NCI-H446 treated with DMSO at 0.1 percent for 48 hours (cell line): ENCODE measurements at places on chromosomes 6 and 20.

GRCh38 chr6:133083248-133083967 is 157.7 kb upstream of the EYA4 start:
- DNase-seq = no peak

DNA sequence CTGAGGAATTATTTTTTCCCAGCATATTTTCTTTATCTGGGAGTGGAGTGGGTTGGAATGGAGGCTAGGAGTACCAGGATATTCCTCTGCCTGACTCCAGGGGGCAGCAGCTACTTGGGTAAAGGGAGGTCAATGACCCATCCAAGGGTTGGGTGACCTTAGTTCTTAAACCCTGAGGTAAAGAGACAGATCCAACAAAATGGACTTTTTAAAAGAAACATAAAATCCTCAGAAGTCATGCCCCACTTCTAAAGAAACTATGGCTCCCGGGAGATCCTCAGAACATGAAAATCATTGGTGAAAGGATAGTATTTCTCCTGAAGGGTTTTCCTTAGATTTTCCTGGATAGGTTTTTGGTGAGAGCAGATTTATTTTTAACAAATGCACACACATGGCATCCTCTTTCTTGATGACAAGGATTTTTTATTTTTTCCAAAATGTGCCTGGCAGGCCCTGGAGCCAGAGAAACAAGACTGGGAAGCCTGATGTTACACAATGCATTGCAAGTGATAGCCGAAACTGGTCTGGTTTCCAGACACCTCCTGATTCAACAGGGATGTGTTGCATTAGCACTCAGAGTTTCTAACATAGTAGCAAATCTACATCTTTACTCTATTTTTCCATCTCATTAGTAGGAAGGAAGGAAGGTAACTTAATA is 240.9 kb upstream of the BTBD3 start:
- peak; percentile 73 for DNase-seq

DNA sequence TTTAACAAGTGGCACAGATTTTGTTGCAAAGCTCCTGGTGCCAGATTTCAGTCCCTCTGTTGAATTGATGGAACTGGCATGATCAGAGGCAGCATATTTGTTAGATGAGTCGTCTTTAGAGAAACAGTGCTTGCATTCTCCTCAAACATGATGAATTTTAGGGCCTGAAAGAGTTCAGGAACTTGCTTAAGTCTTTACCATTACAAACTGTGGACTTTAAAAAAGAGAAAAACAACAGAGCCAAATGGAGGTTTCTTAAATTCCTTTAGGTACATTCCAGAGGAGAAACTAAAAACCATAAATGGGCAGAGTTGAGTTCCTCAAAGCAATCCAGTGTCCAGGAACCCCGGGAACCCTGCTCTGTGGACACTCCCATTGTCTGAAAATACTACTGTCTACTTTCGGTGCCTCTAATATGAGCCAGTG is 2.5 kb downstream of the GTF2H5 start:
- DNase-seq = no peak

DNA sequence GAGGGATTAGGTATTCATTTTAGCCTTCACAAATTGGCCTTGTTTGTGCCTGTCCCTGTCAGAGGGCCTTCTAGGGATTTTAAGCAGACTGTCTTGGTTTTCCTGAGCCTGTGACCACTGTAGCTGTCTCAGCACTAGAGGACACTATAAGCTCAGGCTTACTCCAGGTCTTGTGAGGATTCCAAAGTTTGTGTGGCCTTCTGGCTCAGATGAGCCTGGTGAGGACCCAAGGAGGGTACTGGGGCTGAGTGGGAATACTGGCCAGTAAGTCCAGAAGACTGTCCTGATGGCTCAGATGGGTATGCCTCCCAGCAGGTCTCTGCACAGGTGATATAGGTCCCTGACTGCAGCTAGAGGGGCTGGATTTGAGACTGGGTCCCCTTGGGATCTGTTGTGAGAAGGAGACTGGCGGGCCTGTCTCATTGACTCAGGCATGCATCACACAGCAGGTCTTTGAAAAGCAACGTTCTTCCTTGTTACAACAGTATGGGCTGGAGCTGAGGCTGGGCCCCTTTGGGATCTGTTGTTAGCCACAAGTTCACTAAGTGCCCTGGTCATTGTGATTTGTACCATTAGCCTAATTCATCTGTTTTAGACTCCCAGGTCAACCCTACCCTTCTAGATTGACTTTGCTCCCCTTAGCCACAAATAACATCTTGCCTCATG is 26.3 kb upstream of the TFB1M start:
- no peak for DNase-seq
